Stomach (tissue), 19 donors: ENCODE measurements at places on chromosomes 4 and X. TPM values are rescaled to one million over a fixed set of nuclear protein-coding genes. Genes with fewer than 3 reads are reported as not detected.

SLC25A43 gene
- 2.2 TPM for total RNA-seq

THOC2 gene
- total RNA-seq, result 173 TPM

GLRA3 gene
- not detected for total RNA-seq

DNA sequence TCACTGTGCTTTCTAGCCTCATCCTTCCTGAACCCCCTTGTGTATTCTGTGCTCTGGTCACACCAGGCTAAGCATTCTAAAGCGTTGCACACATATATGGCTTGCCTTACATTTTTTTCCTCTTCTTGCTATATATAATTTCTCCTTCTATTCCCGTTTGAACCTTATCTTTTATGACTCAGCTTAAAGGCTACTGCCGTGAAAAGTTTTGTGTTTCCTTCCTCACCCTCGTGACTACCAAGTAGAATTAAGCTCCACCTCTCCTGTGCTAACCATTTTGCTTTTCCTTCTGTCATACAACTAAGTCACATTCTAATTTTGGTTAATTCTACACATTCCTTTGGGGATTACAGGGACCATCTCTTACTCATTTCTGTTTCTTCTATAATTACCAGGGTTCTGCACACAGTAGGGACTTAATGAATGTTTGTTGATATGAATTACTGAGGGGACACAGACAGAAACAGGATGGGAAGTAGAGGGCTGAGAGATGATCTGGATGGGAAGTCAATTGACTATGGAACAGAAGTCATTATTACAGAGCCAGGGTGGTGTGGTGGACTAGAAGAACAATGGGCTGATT, 67.1 kb downstream of the DOCK11 start:
- DNase-seq, result no peak

DNA sequence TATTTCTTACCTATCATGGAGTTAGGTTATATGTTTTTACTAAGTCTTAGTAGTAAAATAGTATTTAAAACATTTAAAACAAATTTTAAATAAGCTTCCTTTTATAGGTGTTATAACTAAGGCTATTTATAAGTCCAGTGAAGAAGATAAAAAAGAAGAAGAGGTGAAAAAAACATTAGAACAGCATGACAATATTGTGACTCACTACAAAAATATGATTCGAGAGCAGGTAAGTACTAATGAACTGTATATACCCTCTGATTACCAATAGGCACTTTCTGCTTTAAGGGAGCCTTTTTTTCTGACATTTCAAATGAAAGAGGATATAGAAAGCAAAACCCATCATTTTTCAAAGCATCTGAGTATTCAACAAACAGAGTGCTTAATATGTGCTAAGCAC, 76.6 kb downstream of the USO1 start:
- no peak for DNase-seq

GRCh38 chr4:126541820-126542219, 1090.9 kb upstream of the INTU start:
- no peak for DNase-seq

DNA sequence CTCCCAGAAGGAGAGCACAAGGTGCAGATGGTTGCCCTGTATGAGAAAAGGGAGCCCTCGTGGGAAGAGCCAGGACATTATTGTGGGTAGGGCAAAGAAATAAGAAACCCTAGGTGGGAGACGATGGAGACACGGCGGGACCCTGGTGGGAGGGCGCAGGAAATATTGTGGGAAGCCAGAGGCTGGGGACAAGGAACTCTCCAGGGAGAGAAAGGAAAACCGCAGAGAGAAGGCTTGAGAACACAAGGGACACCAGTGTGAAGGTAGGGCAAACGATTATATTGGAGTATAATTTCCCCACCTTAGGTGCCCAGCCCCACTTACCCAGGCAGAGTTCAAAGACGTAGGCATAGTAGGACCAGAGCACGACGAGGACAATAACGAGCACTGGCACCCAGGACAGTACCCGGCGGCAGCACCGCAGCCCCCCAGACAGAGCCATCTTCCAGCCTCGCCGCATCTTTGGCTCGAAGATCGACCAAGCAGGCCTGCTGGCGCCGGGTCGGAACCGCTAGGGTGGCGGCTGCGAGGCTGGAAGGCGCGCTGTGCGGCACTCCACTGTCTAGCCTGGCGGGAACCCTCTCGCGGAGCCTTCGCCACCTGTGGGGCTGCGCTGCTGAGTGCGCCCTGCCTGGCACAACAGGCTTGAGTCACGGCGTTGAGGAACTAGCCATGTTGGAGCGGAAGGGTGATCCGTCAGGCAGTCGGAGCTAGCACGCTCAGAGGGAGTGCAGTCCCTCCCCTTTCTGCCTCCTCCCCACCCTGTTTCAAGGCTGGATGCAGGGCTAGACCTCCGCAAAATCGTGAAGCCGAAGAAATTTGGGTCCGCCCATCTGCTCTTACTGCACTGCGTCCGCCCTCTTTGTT, at the start of gene ZDHHC15:
Gene ZDHHC15, minus strand, starts transcription at position 473 of the 867 bp plus-strand sequence. Its CDS starts 13 bp downstream, at position 460.
- peak; percentile 55 for DNase-seq

DNA sequence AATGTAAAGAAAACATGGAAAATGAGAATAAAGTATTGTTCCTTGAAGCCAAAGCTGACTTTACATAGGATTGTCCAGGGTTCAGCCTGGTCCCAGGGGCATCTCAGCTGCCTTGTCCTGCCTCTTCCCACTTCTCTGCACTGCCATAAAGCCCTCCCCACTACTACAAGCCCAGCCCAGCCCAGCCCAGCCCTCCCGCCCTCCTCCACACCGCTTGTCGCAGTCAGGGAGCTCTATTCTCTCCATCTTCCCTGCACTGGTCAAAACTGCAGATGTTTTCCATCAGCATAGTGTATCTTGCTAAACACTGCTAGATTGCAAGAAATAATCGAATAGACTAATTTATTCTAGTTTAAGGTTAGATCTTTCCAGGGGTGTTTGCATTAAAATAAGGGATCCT, 100.3 kb downstream of the TENM3 start:
- DNase-seq, result peak; percentile 20

DNA sequence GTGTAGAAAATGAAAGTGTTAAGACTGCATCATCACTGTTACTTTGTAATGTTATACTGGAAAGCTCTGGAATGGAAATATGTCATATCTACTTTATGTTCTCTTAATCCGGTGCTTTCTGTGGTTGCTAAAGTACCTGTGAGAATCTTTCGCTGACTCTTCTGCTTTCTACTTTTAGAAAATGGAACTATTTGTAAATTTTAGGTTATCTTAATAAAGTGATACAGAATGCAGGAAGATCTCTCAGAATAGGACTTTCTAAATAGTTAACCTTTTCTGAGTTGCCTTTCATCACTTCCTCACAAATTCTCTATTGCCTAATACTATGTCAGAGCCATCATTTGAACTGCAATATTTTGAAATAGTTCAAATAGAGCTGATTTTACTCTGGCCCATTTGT, 69.3 kb downstream of the BMP2K start:
- DNase-seq, result no peak

GRCh38 chr4:112403101-112403945, 106.2 kb downstream of the ALPK1 start:
- DNase-seq, result peak; percentile 35

GRCh38 chrX:68878977-68879645, 50.3 kb downstream of the EFNB1 start:
- DNase-seq, result peak; percentile 17

- no peak for DNase-seq
These were observed 2.4 kb downstream of the KLHL2 start for GRCh38 chr4:165209796-165210195.

GRCh38 chrX:19649226-19649995, 134.1 kb upstream of the MAP3K15 start:
- DNase-seq, result no peak

DNA sequence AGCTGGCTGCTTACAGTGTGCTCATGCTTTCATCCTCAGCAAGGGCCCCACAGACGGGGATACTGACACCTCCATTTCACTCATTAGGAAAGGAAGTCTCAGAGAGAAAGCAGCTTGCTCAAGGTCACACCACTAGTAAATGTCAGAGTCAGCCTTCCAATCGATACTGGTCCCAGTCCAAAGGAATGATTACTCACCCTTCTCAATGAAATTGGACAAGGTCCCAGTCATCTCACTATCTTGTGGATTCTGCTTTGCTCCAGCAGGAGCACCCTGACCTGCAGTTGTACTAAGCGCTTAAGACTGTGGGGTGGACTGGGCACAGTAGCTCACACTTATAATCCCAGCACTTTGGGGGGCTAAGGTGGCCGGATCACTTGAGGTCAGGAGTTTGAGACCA, 132.2 kb upstream of the SLC34A2 start:
- no peak for DNase-seq

- DNase-seq, result no peak
These were observed 446.9 kb downstream of the TMA16 start for GRCh38 chr4:163941221-163941905.

GRCh38 chr4:105591573-105591972, 39.2 kb downstream of the ARHGEF38 start:
- DNase-seq, result no peak
